Activated T-cell treated with anti-CD3 and anti-CD28 coated beads, Interleukin-2, amount 50 U/mL, for 72 hours (primary cell): ENCODE measurements at places on chromosomes 12 and 14. TPM values are rescaled to one million over a fixed set of nuclear protein-coding genes. Genes with fewer than 3 reads are reported as not detected.

ABCD2 gene
- 11.2 TPM for total RNA-seq

NCAPD2 gene
- 156 TPM for total RNA-seq

GRCh38 chr14:70034257-70034656 lies 154.5 kb downstream of the SLC8A3 start:
- no peak for DNase-seq
- no peak overlapping the region for H3K27ac ChIP-seq
- H3K27me3 ChIP-seq, result peaks cover 14% of the 10 kb centered on the region
- no peak overlapping the region for H3K4me3 ChIP-seq
- H3K36me3 ChIP-seq, result no peaks in the 10 kb centered on the region

GRCh38 chr12:27905285-27906126 lies 67.0 kb downstream of the PTHLH start:
- H3K27me3 ChIP-seq, result peaks cover 33% of the 10 kb centered on the region
- no peaks in the 10 kb centered on the region for H3K4me1 ChIP-seq
- no peak for DNase-seq
- H3K4me3 ChIP-seq, result no peak overlapping the region

- peak within 1 kb of the TSS; percentile 82 for H3K4me3 ChIP-seq
- H3K4me1 ChIP-seq, result peaks cover 40% of the 10 kb centered on the region
- H3K27me3 ChIP-seq, result peaks cover 71% of the 10 kb centered on the region
Measured at GRCh38 chr12:49346659-49347310, at the start of gene DNAJC22. TSS of gene DNAJC22 (plus strand) at chr12:49346888. CDS start at chr12:49348873, 1,985 bp downstream.
